ENCODE measurements at places on chromosomes 6 and 20.

GRCh38 chr6:160974304-160974771, 17.2 kb upstream of the MAP3K4 start:
- DNase-seq: no peak

GRCh38 chr6:101011186-101011585, 130.1 kb upstream of the ASCC3 start:
- no peak for DNase-seq

DNA sequence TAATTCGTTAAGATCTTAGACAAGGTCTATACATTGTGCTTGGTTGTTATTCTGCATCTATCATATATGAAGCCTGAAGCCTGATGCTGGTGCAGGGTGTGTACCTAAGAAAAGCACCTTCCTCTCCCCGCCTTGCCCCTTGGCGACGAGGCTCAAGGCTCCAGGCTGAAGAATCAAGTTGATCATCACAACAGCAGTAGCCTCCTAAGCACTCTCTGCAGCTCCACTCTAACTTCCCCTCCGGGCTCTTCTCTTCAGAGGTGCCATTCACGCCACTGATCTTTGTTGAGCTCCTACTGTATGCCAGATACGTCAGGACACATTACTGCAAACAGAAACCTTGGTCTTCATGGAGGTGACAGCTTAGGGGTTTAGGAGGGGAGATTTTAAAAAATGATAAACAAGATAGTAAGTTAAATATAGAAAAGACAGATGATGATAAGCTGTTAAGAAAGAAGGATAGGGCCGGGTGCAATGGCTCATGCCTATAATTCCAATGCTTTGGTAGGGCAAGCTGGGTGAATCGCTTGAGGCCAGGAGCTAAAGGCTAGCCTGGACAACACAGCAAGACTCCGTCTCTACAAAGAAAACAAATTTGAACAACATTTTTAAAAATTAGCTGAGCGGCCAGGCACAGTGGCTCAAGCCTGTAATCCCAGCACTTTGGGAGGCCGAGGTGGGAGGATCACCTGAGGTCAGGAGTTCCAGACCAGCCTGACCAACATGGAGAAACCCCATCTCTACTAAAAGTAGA, 38.4 kb upstream of the ZNF217 start:
- DNase-seq: no peak

GRCh38 chr6:52499681-52500236, 77.1 kb downstream of the TRAM2 start:
- DNase-seq: no peak

GRCh38 chr20:51016521-51016920, 6.4 kb downstream of the KCNG1 start:
- no peak for DNase-seq

DNA sequence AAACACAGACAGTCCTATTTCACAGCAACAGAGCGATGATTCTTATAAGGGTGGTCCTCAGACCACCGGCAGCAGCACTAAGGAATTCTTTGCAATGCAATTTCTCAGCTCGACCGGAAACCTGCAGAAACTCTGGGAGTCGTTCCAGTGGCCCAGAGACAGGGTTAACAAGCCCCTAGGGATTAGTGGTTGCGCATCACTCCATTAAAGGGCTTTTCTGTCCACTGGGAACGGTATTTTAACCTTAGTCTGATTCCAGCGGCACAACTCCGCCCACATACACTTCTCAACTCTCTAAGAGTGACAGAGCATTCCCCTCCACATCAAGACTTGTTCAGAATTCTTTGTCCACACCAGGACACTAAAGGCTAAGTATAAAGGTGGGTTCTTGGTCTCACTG, 341.5 kb downstream of the TFAP2A start:
- DNase-seq: peak; percentile 75

GRCh38 chr20:47691625-47692024, 93.7 kb downstream of the SULF2 start:
- DNase-seq: peak; percentile 48

GRCh38 chr6:167685654-167686053, 141.1 kb upstream of the AFDN start:
- DNase-seq: no peak

GRCh38 chr6:107769053-107769658, 55.0 kb downstream of the SCML4 start:
- no peak for DNase-seq

- no peak for DNase-seq
Observed at GRCh38 chr6:162416831-162417537, 310.6 kb downstream of the PRKN start.

DNA sequence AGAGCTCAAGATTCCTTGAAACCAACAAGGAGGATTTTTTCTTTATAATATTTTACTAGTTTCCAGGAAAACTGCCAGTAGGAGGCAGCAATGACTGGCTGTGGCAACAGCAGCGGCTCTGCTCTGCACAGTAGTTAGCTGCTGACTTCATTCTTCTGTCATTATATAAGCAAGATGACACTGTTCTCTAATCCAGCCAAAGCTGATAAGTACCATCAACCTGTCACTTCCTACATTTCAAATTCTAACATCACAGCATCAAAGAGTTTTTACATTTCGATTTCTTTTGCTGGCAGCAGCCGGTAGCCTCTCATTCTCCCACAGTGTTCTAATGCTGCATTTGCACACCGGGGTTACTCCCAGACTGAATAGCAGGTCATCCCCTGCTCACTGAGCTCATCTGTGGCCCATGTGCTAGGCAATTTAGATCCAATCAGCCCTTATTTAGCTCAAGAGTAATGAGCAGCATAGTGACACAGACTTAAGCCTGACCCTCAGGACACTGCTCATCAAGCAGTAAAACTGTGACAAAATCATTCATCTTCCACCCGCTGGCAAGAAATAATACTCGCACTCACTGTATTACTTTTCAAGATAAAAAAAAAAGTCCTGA, 67.8 kb downstream of the MMS22L start:
- peak; percentile 48 for DNase-seq

- peak; percentile 76 for DNase-seq
Observed at GRCh38 chr6:27503436-27504030, 30.6 kb upstream of the ZNF184 start.

GRCh38 chr6:156016186-156016976, 560.7 kb upstream of the NOX3 start:
- DNase-seq: no peak

- DNase-seq: peak; percentile 49
Observed at GRCh38 chr6:31547727-31548543, 527 bp downstream of the NFKBIL1 start.

GRCh38 chr20:25252686-25253421, 5.0 kb downstream of the PYGB start:
- DNase-seq: peak; percentile 73

GRCh38 chr6:20605581-20605980, 71.3 kb downstream of the CDKAL1 start:
- DNase-seq: peak; percentile 4

DNA sequence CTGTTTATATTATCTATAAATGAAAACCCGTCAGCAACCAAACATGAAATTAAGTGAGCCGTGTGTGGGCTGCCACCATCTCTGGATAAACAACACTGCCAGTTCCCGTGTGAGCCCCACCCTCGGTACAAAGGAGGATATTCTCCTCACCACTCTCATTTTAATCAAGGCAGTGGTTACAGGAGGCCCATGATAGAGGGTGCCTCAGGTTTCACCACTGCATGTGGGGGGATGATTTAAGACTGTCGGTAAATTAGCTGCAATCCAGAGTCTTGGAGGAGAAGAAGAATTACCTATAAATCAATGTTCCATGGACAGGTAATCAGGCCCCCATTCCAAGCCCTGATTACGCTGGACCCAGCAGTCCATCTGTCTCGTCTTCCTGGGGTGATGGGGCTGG, 361.6 kb upstream of the SULF2 start:
- no peak for DNase-seq

- DNase-seq: no peak
Observed at GRCh38 chr6:5706124-5707033, 300.3 kb downstream of the NRN1 start.

- DNase-seq: peak; percentile 10
Observed at GRCh38 chr6:111175109-111175508, 87.8 kb downstream of the SLC16A10 start.

DNA sequence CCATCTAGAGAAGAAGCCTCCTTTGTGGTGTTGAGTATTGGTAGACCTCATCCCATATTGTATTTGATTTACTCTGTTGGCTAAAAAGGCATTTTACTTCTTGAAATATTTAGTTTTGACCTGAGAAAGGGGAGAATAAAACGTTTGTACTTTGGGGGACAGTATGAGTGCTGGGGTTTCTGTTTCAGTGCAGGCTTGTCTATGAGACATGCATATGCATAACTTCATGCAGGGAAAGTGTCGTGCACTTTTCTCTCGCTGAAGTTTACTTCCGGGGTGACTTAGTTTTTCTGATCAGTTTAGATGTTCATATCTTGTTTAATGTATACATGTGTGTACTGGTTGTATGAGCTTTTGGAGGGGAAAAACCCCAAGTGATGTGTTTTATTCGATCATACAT, 59.5 kb downstream of the UTRN start:
- no peak for DNase-seq

- DNase-seq: no peak
Observed at GRCh38 chr20:57567471-57568079, 6.7 kb downstream of the PCK1 start.

- DNase-seq: no peak
Observed at GRCh38 chr20:41748051-41748450, 129.9 kb upstream of the CHD6 start.

DNA sequence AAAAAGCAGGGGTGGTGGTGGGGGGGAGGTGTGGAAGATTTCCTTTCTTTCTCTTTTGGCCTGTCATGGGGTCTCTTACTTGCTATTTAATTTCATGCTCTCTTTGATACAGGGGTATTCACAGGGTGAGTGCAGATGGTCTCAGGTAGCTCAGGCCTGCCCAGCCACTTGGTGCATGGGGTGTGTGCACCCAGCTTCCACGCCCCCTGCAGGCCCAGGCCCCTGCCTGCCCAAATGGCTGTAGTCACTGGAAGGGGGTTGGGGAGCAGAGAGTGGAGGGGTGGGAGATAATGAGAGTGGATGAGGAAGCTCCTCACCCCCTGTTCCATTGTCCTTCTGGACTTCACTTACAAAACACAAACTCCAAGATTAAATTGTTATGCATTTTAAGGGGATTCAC, 133.6 kb upstream of the SGK1 start:
- DNase-seq: no peak

DNA sequence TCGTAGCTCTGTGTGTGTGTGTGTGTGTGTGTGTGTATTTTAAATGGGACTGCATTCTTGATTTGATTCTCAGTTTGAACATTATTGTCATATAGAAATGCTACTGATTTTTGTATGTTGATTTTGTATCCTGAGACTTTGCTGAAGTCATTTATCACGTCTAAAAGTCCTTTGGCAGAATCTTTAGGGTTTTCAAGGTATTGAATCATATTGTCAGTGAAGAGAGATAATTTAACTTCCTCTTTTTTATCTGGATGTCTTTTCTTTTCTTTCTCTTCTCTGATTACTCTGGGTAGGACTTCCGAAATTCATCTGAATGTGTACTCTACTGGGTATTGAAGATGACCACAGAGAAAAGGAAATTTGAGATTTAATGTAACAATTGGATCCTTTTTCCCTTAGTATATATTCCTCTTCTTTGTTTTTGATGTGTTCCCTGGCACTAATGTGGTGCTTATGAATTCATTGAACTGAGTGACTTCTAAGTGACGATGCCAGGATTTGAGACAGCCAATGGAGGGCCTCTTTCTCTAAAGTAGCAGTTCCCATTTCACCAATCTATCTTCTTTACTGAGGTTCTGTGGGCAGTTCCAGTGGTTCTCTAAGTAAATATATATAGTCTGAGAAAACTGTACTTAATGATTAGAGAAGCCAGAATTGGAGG, 47.6 kb downstream of the TNFAIP3 start:
- peak; percentile 51 for DNase-seq

DNA sequence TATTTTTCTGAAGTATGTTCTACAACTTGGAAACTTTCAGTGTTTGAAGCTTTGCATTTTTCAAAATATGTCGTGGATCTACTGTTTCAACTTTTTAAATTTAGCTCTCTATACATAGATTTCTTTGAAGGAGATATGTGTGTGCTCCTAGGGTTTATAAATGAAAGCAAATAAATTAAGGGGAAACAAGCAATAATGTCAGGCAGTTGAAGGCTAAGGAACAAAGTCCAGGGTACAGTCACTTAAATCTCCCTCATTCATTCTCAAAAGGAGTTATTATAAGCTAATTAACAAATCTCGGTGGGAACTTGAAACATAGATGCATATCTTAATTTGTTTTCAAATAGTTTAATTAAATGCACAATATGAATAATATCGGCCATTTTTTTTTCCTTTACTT, 79.4 kb downstream of the SAMD5 start:
- DNase-seq: no peak

DNA sequence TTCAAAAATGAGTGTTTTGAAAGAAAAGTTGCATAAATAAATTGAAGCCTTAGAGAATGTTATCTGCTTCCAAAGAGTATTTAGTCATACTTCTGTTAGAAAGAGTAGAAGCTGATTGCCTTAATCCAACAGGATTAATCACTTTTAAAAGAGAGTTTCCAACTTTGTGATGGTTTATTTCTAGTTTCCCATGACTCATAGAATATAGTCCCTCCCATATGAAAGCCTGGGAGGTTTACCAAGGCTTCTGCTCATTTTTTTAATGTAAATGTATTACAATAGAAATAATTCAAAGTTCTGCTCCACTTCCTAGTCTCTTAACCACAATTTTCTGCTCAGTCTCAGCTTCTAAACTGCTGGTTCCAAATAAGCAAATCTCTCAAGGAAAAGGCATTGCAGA, 118.0 kb upstream of the IRAK1BP1 start:
- no peak for DNase-seq

DNA sequence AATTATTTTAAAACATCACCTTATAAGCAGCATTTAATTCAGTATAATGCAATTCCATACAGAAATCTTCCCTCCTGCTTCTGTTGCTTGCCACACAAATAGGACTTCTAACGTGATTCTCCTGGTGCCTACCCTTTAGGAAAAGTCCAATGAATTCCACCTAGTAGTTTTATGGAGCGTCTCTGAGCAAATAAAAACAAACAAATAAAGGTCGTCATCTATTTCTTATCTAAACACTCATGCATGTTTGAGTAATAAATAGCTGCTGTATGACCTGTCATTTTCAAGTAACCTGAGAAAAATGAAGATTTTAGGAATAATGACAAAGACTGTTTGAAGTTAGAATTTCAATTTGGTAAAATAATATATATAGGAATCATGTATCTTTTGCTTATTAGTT, 102.7 kb downstream of the BMP5 start:
- DNase-seq: no peak

DNA sequence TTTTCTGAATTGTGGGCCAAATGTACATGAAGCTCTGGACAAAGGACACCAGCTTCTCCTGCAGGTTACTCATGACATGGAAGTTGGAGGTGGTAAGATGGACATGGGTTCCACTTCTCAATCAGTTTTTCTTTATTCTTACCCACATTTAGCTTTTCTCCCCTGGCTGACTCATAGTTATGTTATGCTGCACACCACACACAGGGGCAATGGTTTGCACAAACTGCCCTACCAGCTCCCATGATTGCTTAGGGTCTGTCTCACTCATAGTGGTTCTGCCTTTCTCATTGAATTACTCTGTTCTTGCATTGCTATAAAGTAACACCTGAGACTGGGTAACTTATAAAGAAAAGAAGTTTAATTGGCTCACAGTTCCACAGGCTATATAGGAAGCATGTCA, 4.5 kb upstream of the CD109 start:
- no peak for DNase-seq
